ENCODE measurements at places on chromosomes 7 and 10.
A peak's percentile ranks its signal among the peaks of the same experiment; 100 is the strongest.

DNA sequence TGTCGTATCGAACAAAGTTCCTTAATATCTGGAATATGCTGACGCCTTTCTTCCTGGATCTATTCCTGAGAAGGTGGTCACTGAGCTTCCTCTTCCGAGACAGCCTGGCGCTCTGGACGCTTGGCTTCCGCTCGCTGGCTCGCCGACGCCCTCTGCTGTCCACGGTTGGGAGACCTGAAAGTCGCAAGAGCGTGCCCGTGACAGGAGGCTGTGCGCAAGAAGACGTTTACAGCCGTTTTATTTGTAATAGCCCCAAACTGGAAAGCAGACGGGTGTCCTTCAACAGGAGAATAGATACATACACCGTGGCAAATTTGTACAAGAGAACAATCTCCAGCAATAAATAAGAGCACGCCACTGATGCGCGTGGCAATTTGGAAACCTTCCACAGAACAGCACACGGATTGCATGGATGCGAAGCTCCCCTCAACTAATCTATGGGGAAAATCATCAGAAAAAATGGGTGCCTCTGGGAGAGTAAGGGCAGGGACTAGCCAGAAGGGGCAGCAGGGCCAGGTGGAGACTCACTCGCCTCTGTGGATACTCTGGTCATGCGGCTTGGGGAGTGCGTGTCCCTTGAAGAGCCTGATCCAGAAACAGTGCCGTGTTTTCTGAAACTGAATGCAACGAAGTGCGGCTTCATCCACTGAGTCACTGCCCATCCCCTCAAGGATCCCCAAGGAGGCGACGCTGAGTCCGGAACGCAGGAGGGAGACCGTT lies 41.5 kb upstream of the BNIP3 start:
- peak; percentile 84 for DNase-seq

GRCh38 chr10:86486856-86487255 lies 34.7 kb downstream of the WAPL start:
- DNase-seq, result no peak

DNA sequence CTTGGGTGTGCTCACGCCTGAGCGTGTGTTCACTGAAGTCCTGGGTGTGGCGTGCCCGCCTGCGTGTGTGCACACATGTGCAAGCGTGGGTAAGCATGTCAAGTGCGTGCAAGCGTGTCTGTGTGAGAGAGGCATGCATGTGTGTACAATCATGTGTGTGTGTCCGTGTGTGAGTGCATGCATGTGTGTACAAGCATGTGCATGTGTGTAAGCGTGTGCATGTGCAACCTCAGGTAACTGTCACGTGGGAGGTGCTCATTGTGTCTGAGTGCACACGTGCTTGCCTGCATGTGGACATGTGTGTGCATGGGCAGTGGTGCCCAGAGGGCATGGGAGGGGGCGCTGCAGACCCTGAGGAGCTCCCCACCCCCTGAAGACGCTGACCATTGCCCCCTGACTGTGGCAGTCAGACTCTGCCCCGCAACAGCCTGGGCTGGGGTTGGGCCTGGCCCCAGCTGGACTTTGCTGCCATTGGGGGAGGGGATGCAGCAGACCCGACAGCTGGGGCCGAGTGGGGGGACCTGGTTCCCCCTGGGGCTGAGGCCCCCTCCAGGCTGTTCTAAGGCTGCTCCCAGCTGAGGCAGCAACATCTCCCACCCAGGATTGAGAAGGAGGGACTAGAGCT lies 88.1 kb downstream of the UNCX start:
- DNase-seq, result no peak

- DNase-seq, result no peak
Measured at GRCh38 chr7:92325173-92325572, 79.4 kb downstream of the ANKIB1 start.

DNA sequence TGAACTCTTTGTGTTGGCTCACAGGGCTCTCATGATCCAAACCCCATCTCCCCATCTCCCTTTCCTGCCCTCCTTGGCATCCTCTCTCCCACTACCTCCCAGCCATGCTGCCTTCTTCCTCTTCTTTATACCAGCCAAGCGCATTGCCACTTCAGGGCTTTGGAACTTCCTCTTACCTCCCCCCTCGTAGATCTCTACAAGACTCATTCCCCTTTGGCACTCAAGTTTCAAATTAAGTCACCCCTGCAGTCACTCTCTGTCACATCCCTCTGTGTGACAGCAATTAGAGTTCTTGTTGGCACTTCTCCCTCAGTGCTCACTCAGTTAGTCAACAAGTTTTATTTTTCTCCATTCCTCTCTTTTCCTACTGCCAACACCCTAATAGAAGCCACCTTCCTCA lies 20.8 kb upstream of the NRP1 start:
- DNase-seq, result no peak

DNA sequence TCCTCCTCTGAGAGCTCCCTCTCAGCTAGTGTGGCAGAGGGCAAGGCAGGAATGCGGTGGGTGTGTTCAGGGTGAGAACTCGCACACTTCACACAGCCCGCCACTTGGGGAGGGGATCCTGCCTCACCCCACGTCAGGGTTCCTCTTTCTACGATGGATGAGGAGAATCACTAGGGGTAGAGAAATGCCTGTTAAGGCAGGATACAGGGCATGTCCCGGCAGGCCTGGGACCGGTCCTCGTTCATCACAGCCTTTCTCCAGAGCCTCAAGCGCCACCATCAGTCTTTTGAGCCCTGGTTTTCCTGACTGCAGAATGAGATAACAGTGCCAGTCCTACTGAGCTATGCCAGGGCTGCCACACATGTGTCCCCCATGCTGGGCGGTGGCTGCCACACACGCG lies 546.7 kb upstream of the ADARB2 start:
- DNase-seq, result no peak

DNA sequence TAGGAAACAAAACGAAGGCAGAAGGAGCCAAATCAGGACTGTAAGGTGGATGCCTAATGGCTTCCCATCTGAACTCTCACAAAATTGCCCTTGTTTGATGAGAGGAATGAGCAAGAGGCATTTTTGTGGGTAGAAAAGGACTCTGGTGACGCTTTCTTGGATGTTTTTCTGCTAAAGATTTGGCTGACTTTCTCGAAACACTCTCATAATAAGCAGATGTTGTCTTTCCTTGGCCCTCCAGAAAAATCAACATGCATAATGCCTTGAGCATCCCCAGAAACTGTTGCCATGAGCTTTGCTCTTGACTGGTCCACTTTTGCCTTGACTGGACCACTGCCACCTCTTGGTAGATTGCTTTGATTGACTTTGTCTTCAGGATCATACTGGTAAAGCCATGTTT lies 13.5 kb downstream of the PTPN12 start:
- no peak for DNase-seq

DNA sequence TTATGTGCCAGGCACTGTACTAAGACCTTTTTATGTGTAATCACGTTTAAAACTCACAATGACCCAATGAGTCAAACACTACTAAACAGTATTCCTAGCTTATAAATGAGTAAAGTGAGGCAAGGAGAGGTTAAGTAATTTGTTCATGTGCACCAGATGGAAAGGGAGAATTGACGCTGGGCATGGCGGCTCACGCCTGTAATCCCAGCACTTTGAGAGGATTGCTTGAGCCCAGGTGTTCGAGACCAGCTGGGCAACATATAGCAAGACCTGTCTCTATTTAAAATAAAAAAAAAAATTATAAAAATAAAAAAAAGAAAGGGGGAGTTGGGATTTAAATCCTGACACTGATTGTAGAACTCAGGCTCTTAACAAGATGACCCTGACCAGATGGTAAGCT lies 46.7 kb upstream of the DLG5 start:
- no peak for DNase-seq

DNA sequence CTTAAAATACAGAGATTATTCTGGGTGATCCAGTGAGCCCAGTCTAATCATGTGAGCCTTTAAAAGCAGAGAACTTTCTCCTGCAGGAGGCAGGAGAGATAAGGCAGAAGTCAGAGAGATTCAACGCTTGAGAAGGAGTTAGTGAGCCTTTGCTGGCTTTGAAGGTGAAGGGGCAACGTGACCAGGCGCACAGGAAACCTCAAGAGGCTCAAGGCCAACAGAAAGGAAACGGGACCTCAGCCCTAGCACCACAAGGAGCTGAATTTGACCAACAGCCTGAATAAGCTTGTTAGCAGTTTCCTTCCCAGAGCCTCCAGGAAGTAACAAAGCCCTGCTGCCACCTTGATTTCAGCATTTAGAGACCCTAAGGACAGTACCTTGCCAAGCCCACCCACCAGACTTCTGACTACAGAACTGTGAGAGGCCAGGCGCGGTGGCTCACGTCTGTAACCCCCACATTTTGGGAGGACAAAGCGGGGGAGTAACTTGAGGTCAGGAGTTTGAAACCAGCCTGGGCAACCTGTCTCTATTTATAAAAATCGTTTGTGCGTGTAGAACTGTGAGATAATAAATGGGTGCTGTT lies 87.3 kb upstream of the KAT6B start:
- DNase-seq, result peak; percentile 43

DNA sequence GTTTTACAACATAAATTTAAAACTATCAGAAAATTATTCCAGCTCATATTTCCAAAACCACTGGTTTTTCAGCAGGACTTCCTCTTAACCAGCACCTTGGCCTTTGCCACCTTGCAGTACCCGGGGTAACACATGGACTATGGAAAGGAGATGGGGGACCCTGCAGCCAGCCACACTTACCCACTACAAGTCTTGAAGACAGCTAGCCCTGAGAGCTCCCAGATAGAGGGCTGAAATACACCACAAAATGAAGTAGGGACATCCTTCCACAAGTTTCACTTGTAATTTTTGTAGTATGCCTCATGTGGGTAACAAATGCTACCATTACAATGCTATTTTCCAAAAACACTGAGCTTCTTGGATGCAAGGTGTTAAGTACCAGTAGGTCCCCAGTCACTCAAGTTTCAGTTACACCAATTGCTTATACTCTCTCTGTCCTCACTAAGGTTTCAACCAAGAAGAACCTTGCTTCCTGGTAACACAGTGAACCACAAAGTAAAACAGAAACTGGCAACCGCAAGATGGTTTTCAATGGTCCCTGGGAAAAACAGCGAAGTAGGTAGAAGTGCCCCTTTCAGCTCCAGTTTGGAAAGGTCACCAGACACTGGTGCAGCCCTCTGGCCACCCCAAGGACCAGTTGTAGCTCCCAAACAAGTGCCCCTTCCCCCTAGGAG lies 110.9 kb downstream of the SGMS1 start:
- peak; percentile 17 for DNase-seq

DNA sequence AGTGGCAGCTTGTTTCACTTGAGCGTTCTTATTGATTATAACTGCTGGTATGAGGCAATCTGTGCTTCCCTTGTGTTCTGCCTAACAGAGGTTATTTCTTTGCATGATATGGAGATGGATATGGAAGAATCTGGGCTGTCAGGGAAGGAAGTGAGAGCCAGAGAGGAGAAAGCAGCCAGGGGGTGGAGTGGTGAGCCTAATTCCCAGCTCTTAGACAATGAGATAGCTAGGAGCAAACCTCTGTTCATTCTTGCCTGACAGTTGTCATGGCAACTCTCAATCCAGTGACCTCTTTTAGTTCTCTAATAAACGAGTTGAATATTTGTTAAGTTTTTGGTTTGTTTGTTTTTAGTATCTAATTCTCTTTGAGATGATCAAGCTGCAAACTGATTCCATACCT lies 214.3 kb downstream of the NRG3 start:
- no peak for DNase-seq

- DNase-seq, result peak; percentile 66
Measured at GRCh38 chr10:22086730-22087401, 83.3 kb upstream of the DNAJC1 start.

DNA sequence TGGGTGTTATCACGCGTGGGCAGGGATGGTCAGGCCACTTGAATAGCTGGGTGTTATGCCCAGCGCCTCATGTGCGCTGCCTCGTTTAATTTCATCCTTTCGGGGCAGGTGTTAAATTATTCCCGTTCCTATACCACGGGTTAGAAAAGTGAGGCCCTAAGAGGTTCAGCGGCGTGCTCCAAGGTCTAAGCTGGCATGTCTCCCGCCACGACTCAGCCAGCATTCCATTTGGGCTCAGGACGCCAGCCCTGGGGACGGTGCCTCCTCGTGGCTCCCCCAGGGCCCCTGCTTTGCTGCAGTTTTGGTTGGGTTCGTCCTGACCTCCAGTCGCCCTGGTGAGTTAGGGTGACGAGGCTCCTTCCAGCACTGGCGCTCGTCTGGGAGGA lies 124.5 kb downstream of the TRRAP start:
- no peak for DNase-seq

DNA sequence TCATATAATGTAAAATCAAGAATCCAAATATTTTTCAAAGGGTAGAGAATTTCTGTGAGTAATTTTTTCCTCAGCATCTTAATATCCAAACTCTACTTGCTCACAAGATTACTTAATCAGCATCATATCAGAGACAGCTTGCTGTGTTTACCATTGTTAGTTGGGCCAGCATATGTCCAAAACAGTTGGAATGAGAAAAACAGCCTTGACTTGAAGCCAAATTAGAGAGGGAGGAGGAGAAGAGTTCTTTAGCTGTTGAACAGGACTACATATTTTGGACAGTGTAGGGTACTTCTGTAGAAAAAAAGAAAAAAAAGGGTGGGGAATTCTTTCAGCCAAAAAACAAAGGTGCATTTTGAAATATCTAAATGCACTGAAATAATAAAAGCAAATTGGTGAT lies 69.8 kb downstream of the HDAC9 start:
- no peak for DNase-seq

DNA sequence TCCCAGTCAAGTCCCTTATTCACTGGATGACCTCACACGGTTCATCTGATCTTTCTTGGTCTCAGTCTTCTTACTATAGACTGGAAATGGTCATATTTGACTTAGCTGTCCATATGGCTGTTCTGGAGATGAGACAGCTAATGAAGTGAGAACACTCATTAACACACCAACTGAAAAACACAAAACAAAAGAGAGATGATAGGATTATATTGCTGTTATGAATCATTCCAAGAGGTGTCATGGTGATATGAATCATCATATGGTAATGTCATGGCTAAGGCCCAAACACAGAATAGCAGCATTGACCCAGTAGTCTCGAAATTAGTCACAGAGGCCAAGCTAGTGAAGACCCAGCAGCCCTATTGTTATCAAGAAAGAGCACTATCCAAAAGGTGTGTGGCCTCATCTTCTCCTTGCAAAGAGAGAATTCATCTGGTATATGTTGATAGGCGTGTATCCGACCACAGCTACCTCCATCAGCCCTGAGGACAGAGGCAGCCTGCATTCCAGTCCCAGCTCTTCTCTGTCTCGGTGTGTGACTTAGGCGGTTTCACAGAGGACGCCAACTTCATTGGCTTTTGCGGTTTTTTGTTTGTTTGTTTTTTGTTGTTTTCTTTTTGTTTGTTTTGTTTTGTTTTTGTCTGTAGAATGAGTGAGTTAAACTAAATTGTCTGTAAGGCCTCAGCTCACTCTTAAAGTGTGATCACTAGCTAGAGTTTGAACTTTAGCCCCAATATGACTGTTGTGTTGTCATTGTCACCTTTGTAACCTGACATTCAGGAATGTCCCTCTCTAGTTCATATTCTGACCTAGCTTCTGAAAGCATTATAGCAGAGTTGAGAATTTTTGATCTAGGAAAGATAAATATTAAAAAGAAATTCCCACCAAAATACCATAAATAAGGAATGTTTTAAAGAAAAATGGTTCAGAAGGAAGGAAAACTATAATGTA lies 97.4 kb upstream of the PDCD4 start:
- no peak for DNase-seq

DNA sequence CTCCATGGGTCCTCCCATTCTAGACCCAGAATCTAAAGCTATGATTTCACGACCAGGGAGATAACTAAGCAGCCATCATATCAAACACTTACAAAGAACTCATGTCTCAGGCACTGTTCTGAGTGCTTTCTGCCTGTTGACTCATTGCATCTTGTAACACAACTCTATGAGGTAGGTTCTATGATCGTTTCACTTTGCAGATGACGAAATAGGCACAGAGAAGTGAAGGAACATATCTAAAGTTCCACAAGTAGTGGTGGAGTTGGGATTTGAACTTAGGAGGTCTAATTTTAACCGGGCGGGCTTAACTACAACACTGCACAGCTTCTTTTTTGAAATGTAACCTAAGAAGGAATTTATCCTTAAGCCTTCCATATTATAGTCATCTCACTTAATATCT lies 2.9 kb downstream of the RBP4 start:
- DNase-seq, result no peak

Data from transverse colon (tissue), 4 donors.